ENCODE measurements at places on chromosomes 7 and 10.

- no peak overlapping the region for H3K4me3 ChIP-seq
- peaks cover 6% of the 10 kb centered on the region for H3K4me1 ChIP-seq
- H3K36me3 ChIP-seq: peaks cover 12% of the 10 kb centered on the region
- DNase-seq: no peak
- no peak overlapping the region for H3K27ac ChIP-seq
Observed at GRCh38 chr10:126153711-126154628, 234.3 kb downstream of the ADAM12 start.

GRCh38 chr10:97157578-97158095 lies 28.1 kb downstream of the SLIT1 start:
- no peak overlapping the region for H3K27ac ChIP-seq
- peaks cover 6% of the 10 kb centered on the region for H3K27me3 ChIP-seq
- no peak for DNase-seq
- H3K4me3 ChIP-seq: no peak overlapping the region

DNA sequence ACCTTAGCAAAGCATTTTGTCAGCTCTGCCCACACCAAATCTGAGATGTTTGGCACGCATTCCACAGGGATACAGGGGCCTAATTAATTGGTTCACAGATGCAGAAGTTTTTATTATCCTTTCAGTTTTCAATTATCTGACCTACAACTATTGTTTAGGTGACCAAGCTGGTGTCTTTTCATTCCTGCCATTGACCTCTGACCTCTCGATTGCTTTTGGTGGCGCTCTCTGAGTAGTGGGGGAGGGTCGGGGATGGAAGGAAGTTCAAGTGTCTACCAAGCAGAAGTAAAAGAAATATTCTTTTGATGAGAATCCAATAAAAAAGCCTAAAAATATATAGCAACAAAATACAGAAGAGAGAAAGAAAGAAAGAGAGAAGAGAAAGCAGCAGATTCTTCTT lies 28.8 kb upstream of the KDM7A start:
- no peaks in the 10 kb centered on the region for H3K4me1 ChIP-seq
- no peaks in the 10 kb centered on the region for H3K36me3 ChIP-seq
- no peak for DNase-seq
- peaks cover 71% of the 10 kb centered on the region for H3K27me3 ChIP-seq
- no peak overlapping the region for H3K4me3 ChIP-seq
- no peak overlapping the region for H3K27ac ChIP-seq

- no peaks in the 10 kb centered on the region for H3K36me3 ChIP-seq
- H3K4me1 ChIP-seq: peaks cover 7% of the 10 kb centered on the region
- no peak overlapping the region for H3K4me3 ChIP-seq
- H3K27ac ChIP-seq: no peak overlapping the region
- H3K27me3 ChIP-seq: peaks cover 36% of the 10 kb centered on the region
Observed at GRCh38 chr10:15881542-15881941, 21.2 kb upstream of the MINDY3 start.

DNA sequence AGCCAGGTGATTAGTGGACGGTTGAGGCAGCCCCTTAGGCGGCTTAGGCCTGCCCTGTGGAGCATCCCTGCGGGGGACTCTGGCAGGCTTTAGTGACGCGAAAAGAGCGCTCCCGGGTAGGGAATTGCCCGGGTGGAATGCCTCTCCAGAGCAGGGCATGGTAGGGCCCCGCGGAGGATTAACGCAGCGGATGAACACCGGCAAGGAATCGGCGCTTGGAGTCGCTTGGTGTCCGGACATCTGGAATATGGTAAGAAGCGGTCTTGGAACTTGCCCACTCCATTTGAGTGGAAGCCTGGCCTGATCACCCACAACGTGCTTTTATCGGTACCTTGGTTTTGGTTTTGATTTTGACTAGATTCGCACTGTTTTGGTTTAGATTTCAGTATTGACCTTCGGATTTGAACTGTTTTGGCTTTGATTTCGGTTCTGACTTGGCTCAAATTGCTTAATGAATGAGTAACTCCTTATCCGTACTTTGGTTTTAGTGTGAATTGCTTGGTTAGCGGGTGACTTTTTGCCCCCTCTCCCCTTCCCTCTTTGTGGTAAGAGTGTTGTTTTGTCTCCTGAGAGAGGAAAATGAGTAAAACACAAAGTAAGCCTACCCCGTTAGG lies 24.2 kb upstream of the CHST3 start:
- H3K4me3 ChIP-seq: no peak overlapping the region
- no peaks in the 10 kb centered on the region for H3K4me1 ChIP-seq
- H3K27me3 ChIP-seq: no peaks in the 10 kb centered on the region
- DNase-seq: no peak
- H3K27ac ChIP-seq: no peak overlapping the region

- H3K4me1 ChIP-seq: peaks cover 25% of the 10 kb centered on the region
- peak overlapping the region; percentile 100 for H3K27ac ChIP-seq
- no peak overlapping the region for H3K4me3 ChIP-seq
- peak; percentile 89 for DNase-seq
- H3K27me3 ChIP-seq: no peaks in the 10 kb centered on the region
- no peaks in the 10 kb centered on the region for H3K36me3 ChIP-seq
Observed at GRCh38 chr7:98354511-98355249, 46.2 kb downstream of the BAIAP2L1 start.

- H3K27me3 ChIP-seq: peaks cover 3% of the 10 kb centered on the region
- H3K36me3 ChIP-seq: no peaks in the 10 kb centered on the region
- no peak overlapping the region for H3K4me3 ChIP-seq
- DNase-seq: no peak
- peaks cover 2% of the 10 kb centered on the region for H3K4me1 ChIP-seq
Observed at GRCh38 chr10:70186571-70186970, 16.3 kb upstream of the SAR1A start.

- no peaks in the 10 kb centered on the region for H3K27me3 ChIP-seq
- peaks cover 4% of the 10 kb centered on the region for H3K4me1 ChIP-seq
- peaks cover 32% of the 10 kb centered on the region for H3K36me3 ChIP-seq
- H3K27ac ChIP-seq: no peak overlapping the region
- no peak for DNase-seq
Observed at GRCh38 chr10:129710510-129710847, 243.4 kb downstream of the MGMT start.

- H3K4me1 ChIP-seq: no peaks in the 10 kb centered on the region
- peaks cover 58% of the 10 kb centered on the region for H3K36me3 ChIP-seq
- no peak overlapping the region for H3K27ac ChIP-seq
- H3K27me3 ChIP-seq: no peaks in the 10 kb centered on the region
Observed at GRCh38 chr7:7257899-7258692, 75.8 kb downstream of the C1GALT1 start.

- no peaks in the 10 kb centered on the region for H3K36me3 ChIP-seq
- H3K4me1 ChIP-seq: no peaks in the 10 kb centered on the region
- H3K4me3 ChIP-seq: no peak overlapping the region
- H3K27me3 ChIP-seq: no peaks in the 10 kb centered on the region
Observed at GRCh38 chr10:108166401-108166800, 1001.9 kb upstream of the SORCS1 start.

DNA sequence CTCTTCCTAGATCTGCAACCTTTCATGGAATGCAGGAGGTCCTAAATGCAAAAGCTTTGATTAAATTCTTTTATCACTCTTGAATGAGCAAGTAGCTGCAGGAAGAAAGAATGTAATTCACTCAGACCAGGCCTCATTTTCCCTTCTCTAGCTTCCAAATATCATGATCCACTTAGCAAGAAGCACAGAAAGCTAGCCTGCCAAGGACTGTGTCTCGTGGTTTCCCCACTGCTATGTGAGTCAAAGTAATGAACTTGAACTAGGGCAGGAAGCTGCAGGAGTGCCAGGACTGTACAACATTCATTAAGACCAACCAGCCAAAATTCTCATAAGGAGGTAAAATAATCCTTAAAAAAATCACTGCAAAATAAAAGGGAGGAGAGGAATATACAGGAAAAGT lies 379.2 kb downstream of the CALN1 start:
- H3K4me3 ChIP-seq: no peak overlapping the region
- H3K27me3 ChIP-seq: no peaks in the 10 kb centered on the region
- DNase-seq: no peak

- no peak overlapping the region for H3K27ac ChIP-seq
- no peak for DNase-seq
- H3K4me1 ChIP-seq: no peaks in the 10 kb centered on the region
- H3K4me3 ChIP-seq: no peak overlapping the region
Observed at GRCh38 chr7:21508538-21508937, 34.3 kb upstream of the DNAH11 start.

DNA sequence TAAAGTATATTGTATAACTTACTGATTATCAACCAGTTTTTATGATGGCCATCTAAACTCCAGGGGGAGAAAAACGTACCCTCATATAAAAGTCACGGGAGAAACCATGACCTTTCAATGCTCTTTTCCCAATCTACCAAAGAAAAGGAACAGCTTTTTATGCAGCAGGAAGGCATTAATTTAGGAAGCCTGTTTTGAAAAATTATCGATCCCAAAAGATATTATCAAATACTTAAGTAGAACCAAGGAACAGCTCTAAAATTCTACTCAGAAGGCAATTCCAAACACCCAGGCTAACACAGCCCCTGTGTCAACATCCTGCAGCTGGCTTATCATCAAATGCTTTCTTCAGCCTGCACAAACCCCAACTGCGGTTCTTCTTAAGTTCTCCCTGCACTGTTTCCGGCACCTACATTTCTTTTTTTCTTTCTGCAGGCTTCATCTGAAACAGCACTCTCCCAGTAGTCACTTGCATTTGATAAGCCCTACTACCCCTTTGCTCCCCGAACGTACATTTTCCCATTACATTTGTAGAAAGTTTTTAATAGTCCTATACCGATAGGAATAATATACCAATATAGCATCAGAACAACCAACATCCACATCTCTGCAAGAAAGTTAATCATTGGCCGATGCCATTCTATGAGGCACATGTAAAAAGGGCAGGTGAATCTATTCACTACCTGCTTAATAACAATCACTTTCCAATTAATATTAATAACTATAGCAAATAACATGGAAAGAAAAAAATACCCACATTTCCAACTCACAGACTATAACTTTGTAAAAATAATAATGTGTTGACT lies 47.9 kb downstream of the PIP4K2A start:
- peaks cover 4% of the 10 kb centered on the region for H3K4me1 ChIP-seq
- no peak for DNase-seq
- no peaks in the 10 kb centered on the region for H3K27me3 ChIP-seq
- H3K36me3 ChIP-seq: no peaks in the 10 kb centered on the region
- H3K27ac ChIP-seq: no peak overlapping the region

DNA sequence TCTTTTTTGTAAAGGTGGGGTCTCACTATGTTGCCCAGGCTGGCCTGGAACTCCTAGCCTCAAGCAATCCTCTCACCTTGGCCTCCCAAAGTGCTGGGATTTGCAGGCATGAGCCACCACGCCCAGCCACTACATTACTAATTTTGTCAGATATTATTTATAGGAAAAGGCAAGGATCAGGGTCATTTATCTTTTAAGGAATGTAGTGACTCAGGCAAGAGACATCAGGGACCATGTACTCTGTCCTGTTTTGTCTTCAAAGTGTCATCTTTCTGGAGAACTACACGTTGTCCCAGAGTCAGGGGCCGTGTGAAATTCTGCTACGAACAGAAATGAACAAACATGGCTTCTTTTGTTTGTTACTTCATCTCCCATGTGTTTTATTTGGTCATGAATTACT lies 105.3 kb downstream of the NPTX2 start:
- H3K4me1 ChIP-seq: no peaks in the 10 kb centered on the region
- H3K36me3 ChIP-seq: no peaks in the 10 kb centered on the region
- no peak overlapping the region for H3K27ac ChIP-seq
- H3K4me3 ChIP-seq: no peak overlapping the region
- peaks cover 10% of the 10 kb centered on the region for H3K27me3 ChIP-seq

- no peaks in the 10 kb centered on the region for H3K4me1 ChIP-seq
- H3K4me3 ChIP-seq: no peak overlapping the region
- no peak for DNase-seq
- H3K27me3 ChIP-seq: no peaks in the 10 kb centered on the region
- no peaks in the 10 kb centered on the region for H3K36me3 ChIP-seq
Observed at GRCh38 chr7:68571286-68571685, 1027.0 kb upstream of the AUTS2 start.

GRCh38 chr7:46145412-46145811 lies 224.3 kb upstream of the IGFBP3 start:
- peak; percentile 82 for DNase-seq
- peak overlapping the region; percentile 90 for H3K27ac ChIP-seq
- H3K4me1 ChIP-seq: peaks cover 7% of the 10 kb centered on the region
- no peaks in the 10 kb centered on the region for H3K36me3 ChIP-seq

- DNase-seq: peak; percentile 20
- H3K36me3 ChIP-seq: no peaks in the 10 kb centered on the region
- peak overlapping the region; percentile 98 for H3K4me3 ChIP-seq
- H3K27ac ChIP-seq: peak overlapping the region; percentile 73
- H3K4me1 ChIP-seq: peaks cover 9% of the 10 kb centered on the region
- H3K27me3 ChIP-seq: no peaks in the 10 kb centered on the region
Observed at GRCh38 chr7:55366461-55367070, 1.4 kb downstream of the LANCL2 start.

DNA sequence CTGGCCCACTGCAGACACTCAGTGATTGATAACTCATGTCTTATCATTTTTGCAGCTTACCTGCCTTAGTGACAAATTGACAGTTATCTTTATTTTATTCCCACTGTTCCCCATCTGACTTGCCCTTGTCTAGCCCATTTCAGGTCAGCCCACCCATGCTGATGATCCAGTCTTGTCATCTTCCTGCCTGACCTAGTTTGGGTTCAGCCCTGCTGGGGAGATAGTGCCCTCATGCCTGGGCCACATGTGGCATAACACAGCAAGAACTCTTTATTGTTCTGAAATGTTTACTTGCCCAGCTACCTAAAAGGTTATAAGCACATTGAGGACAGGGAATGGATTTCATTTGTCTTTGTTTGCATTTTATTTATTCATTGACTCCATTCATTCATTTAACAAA lies 75.6 kb downstream of the ENTPD1 start:
- H3K36me3 ChIP-seq: no peaks in the 10 kb centered on the region
- no peaks in the 10 kb centered on the region for H3K27me3 ChIP-seq
- no peak for DNase-seq

DNA sequence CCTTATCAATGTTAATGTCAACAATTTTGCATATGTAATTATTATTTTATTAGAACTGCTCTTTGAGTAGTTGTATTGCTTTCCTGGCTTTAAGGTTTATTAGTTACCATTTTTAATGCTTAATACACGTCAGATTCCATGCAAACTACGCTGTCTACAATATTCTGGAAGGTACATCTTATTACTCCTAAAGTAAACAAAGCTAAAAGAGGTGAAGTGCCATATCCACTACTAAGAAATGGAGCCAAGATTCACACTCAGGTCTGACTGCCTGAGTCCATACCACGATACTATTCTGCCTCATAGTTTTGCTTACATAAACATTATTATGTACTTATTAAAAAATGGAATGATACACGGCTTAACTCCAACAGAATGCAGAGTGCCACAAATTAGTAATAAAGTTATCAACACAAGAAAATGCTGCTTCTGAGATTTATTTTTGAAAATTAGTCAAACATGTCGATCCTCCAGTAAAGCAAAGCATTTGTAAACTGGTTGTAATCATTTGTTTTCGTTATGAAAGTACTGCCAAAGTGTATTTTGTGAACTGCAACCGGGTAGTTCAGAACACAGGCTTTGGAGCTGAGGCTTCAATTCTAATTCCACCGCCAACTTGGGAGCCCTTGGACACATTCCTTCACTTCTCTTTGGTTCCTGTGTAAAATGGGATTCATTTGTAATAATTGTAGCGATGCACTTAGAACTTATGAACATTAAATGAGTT lies 1.1 kb upstream of the DMTF1 start:
- H3K36me3 ChIP-seq: no peaks in the 10 kb centered on the region
- no peaks in the 10 kb centered on the region for H3K4me1 ChIP-seq
- H3K4me3 ChIP-seq: peak overlapping the region; percentile 93

Data from mesenchymal stem cell (in vitro differentiated cells and primary cell).